ENCODE measurements at places on chromosomes 5 and 9.

DNA sequence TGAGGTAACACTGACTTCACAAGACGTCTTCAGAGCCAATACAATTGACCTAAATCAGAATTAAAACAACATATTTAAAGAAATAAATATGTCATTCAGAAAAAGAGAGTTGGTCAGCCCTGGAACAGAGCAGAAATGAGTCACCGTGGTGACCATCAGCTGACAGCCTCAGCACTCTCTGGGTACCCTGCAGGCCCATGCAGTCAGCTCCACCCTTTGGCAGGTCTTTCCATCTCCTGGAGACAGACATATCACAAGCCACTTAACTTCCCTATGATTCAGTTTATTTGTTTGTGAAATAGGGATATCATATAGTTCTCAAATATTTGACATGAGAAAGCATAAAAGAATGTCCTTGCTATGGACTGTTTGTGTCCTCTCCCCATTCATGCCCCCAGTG, 151.6 kb upstream of the MEF2C start:
- DNase-seq: no peak

GRCh38 chr5:179451828-179452196, 98.5 kb upstream of the RUFY1 start:
- no peak for DNase-seq

DNA sequence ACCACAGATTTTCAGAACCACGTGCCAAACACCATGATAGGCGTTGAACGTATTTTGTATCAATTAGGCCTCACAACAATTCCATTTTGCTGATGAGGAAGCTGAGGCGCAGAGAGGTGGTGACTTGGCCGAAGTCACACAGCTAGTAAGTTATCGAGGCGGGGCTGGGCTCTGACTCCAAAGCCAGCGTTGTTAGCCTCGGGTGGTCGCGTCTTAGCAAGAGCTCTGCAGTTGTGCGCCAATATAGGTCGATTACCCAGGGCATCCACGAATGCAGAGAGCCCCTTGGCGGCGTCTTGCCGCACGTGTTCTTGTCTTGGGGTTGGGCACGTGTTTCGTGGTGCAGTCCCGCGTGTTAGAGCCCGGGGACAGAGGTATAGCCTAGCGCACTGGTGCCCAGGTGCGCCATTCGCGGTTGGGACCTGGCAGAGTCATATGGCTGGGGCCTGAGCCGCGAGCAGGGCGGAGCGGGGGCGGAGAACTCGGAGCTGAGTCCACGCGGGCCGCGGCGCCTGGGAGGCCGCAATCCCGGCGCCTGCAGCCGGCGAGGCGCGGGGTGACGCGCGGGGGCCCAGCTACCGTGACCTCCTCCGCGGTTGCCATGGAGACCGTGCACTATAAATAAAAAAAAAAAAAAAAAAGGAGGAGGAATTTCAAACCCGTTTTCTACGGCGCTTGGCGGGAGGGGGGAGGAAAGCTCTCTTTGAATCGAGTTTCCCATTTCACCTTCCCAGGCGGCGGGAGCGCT, 62.3 kb downstream of the CXXC5 start:
- DNase-seq: peak; percentile 49

GRCh38 chr9:95360866-95361265, 43.4 kb upstream of the FANCC start:
- DNase-seq: no peak

DNA sequence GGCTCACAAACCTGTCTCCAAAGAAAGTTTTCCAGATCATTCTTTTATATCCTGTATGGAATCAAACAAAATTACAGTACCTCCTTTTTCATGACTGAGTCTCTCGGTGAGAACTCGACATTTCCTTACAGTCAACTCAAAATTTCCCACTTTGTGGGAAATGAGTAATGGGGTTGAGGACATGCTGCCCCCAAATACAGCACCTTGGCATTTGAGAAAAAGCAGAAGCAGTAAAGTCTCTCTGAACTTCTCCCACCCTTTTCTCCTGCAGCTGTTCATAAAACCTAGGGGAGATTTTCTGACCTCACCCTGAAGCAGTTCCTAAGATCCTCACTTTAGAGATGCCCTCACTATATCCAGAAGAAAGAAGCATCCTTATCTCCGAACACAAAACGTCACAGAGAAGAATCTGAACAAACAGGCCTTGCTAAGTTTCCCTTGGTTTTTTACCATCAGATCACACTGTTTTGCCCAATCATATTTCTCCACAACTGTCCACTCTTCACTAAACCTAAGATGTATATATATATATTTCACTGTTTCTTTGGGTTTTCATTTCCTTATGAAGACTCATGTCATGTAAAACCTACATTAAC, 96.1 kb upstream of the APC start:
- no peak for DNase-seq

- peak; percentile 2 for DNase-seq
Observed at GRCh38 chr5:146877783-146878475, 628 bp downstream of the PPP2R2B start.

DNA sequence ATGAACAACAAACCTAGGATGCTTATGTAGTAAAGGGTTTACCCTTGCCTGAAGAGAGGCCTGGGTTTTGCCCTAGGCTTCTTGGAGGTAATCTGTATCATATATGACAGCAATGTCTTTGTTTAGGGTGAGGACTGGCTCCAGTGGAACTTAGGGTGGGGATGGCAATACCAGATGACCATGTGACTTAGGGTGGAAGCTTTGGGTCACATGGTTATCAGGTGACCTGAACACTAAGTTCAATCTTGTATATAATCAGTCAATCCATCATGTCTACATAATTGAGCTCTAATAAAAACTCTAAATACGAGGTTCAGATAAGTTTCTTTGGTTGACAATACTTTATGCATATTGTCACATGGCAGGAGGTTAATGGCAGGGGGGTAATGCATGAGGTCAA, 10.6 kb upstream of the PPP2R2B start:
- DNase-seq: no peak

DNA sequence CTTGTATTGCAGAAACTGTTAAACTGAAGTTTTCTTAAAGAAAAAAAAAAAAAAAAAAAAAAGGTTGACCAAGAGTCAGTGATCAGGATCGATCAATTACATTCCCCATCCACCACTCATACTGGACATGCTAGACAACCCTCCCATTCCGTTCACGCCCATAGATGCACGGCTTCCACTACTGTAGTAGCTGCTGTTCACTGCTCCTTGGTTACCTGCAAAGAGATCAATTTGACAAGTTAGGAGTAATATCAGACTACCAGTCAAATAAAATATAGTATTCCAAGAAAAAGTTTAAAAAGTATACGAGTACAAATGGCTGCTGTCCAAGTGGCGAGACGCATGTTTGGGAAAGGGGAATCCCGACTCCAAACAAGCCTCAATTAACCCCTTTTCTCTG, 8.7 kb downstream of the HNRNPH1 start:
- no peak for DNase-seq

- peak; percentile 34 for DNase-seq
Observed at GRCh38 chr5:36366883-36367282, 65.2 kb upstream of the RANBP3L start.

GRCh38 chr9:123528501-123528900, 172.5 kb downstream of the CRB2 start:
- no peak for DNase-seq

DNA sequence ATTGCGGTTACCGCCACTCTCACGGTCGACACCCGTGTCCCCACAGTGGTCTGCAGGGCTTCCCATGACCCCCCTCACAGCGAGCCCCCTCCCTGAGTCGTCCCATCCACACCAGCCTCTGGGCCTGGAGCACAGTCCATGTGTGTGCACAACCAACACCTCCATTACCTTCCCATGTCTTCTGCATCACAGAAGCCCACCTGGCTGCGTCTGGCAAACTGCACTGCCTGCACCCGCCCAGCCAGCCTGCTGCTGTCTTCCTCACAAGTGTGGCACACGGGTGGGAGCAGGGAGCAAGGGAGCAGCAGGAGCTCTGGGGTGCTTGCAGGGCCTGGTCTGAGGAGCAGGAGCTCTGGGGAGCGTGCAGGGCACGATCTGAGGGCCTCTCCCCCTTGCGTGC, 415.3 kb upstream of the IRX4 start:
- no peak for DNase-seq

DNA sequence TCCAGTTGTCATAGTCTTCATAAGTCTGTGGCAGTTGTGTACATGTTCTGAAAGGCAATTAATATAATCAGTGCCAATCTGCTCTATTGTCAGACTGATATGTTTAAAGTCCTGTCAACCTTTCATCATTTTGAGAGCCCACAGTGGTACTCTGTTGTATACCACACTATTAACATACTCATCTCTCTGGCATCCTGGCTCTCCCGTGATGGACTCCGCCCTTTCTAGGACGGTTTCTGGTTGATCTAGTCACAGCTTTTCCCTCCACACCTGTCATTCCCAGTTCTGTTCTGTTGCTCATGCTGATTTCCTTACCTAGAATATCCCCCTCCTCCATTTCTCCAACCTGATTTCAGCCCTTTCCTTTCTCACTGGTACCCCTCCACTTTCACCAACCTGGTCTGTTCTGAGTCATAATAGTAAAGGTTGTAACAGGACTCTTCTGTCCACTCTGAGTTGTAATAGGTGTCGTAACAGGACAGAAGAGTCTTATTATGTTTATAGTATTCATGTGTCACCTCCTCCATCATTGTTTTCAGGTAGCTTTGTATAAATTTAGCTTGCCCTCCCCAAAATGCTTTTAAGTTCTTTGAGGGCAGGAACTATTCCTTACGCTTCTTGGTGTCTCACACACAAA, 4.1 kb downstream of the PTCD2 start:
- no peak for DNase-seq
